EH (cell line): ENCODE measurements at places on chromosomes 2 and 18.

DNA sequence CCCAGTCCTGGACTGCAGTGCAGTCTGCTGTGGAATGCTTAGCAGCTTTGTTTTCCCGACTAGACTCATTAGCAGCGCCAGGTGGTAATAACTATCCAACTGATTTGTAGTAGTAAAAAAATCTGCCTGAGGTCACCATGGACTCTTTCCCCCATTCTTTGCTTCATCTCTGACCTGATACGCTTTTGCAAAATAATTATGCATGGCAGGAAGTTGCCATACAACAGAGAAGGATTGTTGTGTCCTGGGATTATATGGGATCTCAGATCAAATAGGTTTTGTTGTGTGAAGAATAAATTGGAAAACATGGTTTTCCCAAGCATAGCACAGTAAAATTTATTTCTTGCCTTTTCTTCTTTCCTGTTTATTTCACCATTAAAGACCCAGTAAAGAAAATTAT lies 72.4 kb upstream of the ATP5MC3 start:
- DNase-seq: no peak

GRCh38 chr18:75031717-75032317 lies 177.1 kb downstream of the PTGR3 start:
- no peak for DNase-seq

GRCh38 chr2:68124321-68124720 lies 33.4 kb upstream of the PNO1 start:
- peak; percentile 35 for DNase-seq

DNA sequence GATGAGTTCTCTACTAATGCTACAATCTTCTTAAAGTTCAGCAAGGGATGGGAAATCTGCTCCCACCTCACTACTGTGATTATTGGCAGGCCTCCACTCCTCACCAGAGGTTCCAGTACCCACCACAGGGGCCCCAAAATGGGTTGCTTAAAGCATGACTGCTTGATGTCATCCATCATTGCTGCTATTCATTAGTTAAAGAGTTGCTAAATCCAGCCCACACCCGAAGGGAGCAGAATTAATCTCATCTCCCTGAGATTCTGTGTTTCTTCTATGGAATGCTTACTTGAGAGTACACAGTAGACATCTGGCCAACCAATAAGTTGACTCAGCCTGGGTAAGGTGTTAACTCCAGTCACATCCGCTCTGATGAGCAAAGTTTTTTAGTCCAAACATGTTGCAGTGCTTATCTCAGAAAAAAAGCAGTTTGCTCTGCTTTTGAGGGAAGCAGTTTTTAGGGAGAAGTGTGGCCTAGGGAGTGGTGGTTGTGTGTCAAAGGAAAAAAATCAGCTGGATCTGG lies 690.2 kb upstream of the POU3F3 start:
- no peak for DNase-seq

DNA sequence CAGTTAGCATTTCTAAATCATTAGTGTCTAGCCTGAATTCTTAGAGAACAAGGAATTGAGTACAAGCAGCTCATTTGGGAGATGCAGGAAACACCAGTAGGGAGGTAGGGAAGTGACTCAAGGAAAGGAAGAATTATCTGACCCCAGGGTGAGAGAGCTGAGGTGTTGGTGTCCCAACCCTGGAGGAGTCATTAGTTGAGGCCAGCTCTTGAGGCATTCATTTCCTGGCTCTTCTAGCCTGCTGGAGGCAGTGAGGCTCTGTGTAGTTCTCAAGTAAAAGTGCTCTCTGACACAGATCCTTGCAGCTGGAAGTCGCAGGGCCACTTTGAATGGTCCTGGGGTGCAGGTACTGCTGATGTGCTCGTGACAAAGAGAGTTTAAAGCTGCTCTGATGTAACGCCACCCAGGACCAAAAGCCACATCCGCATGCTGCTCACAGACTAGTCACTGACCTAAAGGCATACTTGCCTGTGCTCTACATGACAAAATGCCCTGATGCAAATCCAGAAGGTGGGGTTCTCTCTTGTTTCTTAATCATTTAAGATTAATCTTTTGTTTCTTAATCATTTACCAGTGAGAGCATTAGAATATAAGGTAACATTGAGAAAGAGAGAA lies 299.5 kb upstream of the LYPD1 start:
- DNase-seq: peak; percentile 35

GRCh38 chr2:151363709-151364108 lies 6.3 kb downstream of the TNFAIP6 start:
- DNase-seq: no peak

- DNase-seq: no peak
These were observed 1044.1 kb upstream of the ZEB2 start for GRCh38 chr2:145563741-145564615.

DNA sequence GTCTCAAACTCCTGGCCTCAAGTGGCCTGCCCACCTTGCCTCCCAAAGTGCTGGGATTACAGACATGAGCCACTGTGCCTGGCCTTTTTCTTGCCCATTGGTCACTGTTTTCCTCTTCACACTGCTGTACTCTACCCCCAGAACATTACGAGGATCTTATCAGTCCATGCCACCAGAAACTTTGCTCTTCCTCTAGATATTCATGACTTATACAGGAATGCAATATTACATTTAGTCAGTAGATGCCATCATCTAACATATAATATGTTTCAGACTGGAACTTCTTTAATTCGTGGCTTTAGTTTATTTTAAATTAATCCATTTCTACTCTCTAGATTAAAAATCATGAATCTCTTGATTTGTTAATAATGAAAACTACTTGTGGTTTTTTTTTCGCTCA lies 135.5 kb downstream of the COMMD1 start:
- no peak for DNase-seq

DNA sequence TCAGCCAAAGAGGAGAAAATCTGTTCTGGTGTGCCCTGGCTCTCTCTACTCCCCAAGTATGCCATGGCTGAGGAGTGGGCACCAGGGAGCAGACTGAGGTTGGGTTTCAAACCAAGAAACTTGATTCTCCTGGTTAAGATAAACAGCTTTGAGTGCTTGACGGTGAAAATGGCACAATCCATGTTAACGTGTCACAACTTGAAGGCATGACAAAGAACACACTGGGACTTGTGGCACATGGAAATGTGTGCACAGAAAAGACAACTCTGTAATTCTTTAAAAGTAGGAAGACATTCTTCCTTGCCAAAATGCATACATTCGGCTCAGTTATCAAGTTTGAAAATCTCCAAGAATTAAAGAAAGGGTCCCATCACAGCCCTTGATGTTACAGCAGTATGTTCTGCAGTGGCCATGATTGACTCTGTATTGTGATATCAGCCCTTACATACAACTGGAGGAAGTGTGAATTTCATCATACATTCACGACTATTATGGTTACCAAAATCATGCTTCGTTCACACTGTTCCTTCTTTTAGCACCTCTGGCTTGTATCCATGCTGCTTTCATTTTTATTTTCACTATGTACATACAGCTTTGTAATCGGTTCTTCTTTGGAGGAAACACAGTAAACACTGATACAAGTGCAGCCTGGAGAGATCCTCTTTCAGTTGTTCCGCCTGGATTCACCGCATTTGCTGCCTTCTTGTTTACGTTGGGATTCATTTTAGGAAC lies 15.6 kb upstream of the ACTG2 start:
- no peak for DNase-seq

GRCh38 chr18:25365242-25365641 lies 13.3 kb upstream of the ZNF521 start:
- no peak for DNase-seq

DNA sequence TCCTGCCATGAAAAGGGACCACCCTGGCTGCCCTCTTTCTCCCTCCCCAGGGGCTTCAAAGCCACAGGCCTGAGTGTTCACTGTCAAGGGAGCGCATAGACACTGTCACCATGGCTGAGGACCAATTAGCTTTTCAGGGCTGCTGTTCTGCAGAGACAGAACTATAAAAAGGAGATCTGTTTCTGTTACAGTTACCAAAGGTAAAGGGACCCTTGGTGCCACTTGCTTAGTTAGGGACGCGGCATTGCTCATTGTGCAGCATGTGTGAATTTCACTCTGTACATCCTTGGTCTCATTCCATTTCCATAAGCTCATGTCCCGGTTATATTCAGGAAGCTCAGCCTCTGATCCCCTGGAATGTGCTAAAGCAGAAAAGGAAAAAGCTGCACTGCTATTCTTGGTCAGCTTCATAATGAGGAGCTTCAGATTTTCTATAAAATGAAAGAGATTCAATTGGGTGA lies 55.5 kb upstream of the RNF152 start:
- peak; percentile 82 for DNase-seq

- DNase-seq: peak; percentile 35
These were observed 1.3 kb upstream of the BAZ2B start for GRCh38 chr2:159617646-159618045.

DNA sequence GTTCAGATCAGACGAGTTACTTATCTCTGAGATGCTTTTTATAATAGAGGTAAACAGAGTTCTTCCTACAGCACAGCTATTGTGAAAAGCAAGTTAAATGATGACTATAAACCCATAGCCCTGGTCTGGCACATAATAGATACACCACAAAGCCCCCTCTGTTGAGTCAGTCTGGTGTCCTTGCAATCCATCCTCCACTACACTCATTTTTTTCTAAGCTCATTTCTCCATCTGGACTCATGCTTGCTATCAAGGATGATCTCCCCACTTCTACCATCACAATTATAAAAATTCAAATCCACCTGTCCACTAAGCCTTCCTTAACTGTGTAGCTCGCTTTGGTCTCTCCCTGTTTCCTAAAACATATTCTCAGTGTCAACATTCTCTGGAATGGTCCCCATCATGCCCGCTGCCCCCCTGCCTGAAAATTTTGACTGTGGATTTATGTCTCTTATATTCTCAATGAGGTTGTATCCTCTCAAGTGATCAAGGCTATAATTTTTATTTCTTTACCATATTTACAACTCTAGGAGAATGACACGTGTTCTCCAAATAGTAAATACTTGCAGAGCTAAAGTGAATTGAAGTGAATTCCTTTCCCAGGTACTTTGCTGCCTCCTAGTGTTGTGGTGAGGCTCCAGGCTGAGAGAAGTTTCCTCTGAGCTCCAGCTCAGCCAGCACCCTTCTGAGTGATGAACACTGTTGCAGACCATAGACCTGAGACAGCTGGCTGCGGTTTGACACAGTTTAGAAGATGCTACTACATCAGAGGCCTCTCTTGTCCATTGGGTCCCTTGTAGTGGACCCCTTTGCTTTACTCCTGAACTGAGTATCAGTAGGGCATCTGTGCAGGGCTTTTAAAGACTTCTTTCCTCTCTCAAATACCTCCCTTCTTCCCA lies 108.7 kb downstream of the DPP10 start:
- peak; percentile 25 for DNase-seq

DNA sequence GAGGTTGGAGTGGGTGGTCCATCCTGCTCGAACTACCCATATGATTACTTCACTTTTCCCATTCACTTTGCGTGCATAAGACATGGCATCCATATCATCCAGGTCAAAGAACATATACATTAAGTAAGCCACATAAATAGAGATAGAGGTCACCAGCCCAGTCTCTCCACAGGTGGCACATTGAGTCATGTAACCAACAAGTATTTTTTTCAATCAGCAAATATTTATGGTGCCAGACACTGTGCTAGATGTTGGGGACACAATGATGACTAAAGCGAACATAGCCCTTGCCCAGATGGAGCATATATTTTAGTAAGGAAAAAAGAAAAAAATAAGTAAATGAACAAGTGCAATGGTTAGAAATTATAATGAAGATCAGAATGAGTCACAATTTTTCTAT lies 83.6 kb upstream of the LCLAT1 start:
- no peak for DNase-seq

- no peak for DNase-seq
These were observed 31.1 kb upstream of the EPG5 start for GRCh38 chr18:45998244-45998643.

- no peak for DNase-seq
These were observed 99.1 kb downstream of the MYO3B start for GRCh38 chr2:170276925-170277629.

- no peak for DNase-seq
These were observed 188.3 kb downstream of the GBX2 start for GRCh38 chr2:235979753-235980435.

GRCh38 chr18:23593720-23594119 lies 7.4 kb upstream of the NPC1 start:
- peak; percentile 95 for DNase-seq

GRCh38 chr2:880201-880970 lies 70.3 kb upstream of the SNTG2 start:
- no peak for DNase-seq

DNA sequence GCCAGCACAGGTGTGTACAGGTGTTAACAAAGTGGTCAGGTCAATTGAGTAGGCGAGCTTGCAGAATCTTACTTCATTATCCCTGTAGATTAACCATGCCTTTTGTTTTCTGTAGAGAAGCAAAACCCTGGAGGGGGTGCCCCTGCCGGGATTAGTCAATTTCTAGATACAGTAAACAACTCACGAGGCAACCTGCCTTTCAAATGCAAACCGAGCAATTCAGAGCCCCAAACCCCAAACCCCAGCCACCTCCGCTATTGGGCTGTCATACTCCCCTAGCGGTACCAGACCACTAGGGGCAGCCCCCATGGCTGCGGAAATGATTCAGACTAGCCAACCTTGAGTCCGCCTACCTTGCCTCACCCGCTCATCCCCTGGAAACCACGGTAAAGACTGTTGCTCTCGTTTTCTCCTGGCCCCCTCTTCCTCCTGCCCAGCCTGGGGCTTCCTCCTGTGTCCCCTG lies 61.4 kb upstream of the KIF5C start:
- DNase-seq: no peak

- DNase-seq: peak; percentile 75
These were observed 111.6 kb upstream of the NABP1 start for GRCh38 chr2:191566344-191566743.

GRCh38 chr18:74219056-74219455 lies 70.7 kb downstream of the TIMM21 start:
- no peak for DNase-seq

DNA sequence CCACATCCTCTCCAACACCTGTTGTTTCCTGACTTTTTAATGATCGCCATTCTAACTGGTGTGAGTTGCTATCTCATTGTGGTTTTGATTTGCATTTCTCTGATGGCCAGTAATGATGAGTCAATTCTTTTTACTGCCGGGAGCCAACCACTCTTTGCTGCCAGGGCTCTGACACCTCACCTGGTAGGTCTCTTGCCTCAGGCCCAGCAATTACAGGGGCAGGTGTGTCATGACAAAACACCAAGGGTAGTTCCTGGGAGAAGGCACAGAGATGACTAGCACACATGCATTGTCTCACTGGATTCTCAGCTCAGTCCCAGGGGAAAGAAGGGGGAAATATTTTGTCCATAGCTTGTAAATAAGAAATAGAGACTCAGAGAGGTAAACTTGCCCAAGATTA lies 122.3 kb downstream of the CHST9 start:
- no peak for DNase-seq

GRCh38 chr2:175742367-175742766 lies 259.7 kb downstream of the LNPK start:
- DNase-seq: peak; percentile 60
